ENCODE measurements at places on chromosomes 11 and 22.

DNA sequence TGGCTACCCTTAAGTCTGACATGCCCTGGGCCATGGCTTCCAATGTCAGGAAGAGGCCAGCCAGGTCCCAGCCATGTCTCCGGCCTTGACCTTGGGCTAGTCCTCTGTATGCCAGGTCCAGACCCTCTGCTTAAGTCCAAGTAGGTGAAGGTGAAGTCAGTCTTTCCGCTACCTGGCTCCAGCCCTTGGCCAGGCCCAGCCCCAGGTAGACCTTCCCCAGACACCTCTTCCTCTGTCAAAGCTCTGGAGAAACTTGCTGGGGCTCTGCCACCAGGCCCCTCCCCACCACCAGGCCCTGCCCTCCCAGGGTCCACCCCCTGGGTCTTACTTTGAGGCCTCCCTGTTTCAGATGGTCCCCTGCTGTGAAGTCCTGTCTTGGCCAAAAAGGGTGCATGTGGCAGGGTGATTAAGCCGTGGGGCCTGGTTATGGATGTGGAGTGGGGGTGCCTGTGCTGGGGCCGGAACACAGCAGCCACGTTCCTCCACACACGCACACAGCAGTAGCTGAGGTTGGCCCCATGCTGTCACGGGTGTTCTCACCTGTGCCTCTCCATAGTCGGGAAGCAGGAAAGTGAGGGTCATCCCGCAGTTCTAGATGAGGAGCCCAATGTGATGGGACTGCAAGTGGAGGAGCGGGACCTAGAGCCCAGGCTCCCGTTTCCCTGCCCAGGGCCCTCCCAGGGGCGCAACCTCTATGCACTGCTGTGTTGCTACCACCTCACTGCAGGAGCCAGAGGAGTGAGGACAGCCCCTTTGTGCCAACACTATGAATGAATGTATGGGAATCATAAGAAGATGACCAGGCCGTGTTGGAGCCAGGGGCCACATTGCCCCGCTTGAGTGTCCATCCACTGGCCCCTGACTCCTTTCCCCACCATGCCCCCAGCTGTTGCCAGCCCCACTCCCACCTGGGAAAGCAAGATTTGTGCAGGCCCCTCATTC, 72.2 kb downstream of the LINC01488 start:
- no peak for DNase-seq

DNA sequence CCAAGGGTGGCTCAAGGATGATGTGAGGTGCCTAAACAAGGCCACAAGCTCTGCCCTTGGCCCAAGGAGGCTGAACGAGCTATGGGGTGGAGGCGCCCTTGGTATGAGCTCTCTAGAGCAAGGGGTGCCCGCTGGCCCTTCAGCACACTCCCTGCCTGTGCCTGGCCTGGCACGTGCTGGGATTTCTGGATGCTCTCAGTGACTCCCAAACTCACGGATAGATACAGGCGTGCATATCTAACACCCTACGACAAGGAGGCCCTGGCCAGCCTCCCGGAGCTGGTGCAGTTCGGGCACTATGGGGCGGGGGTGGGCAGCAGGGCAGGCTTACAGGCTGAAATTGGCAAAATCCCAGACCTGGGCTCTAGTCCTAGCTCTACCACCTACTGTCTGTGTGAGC, 30.6 kb downstream of the SCUBE1 start:
- DNase-seq, result no peak

DNA sequence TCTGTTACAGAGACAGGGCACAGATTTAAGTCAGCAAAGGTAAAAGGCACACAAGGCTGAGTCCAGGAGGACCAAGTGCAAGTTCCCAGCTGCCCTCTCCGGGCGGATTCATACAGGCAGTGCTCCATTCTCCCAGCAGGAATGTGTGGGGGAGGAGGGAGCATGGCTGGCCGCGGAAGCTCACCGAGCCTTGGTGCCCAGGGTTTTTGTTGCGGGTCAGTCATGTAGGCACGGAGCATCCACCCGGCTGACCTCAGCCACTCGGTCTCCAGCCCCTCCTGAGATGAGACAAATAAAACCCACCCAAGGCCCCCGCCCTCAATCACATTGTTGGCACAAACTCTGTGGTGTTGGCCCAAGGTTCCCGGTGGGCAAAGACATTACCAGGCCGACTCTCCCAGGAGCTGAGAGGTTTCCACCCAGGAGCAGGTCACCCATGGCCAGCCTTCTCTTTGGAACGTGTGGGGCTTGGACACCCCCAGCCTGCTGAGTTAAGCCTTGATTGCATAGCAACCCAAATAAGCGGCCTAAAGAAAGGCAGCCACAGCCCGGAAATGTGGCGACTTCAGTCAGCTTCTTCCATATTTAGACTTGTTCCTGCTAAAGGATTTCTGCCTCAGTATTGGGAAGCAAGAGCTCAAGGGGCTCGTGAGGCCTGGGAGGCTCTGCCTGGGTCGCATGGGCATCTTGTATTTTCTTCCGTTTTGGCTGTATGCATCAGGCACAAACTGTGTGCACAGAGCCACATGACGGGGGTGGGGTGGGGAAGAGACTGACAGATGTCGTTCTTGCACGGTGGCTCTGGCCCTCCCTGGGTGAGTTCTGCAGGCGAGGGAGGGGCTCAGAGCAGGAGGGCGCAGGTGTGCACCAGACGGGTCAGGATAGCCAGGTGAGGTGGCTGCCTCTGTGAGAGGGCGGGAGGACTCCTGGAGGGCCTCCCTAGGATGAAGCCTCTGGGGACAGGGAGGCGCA, 63.0 kb downstream of the ARHGAP8 start:
- DNase-seq, result no peak

GRCh38 chr11:66684635-66685034, 6.9 kb upstream of the RBM4B start:
- no peak for DNase-seq

- no peak for DNase-seq
These were observed 28.0 kb upstream of the IL17RA start for GRCh38 chr22:17056807-17057206.

- DNase-seq, result no peak
These were observed 94.5 kb upstream of the BLID start for GRCh38 chr11:122210367-122210997.

DNA sequence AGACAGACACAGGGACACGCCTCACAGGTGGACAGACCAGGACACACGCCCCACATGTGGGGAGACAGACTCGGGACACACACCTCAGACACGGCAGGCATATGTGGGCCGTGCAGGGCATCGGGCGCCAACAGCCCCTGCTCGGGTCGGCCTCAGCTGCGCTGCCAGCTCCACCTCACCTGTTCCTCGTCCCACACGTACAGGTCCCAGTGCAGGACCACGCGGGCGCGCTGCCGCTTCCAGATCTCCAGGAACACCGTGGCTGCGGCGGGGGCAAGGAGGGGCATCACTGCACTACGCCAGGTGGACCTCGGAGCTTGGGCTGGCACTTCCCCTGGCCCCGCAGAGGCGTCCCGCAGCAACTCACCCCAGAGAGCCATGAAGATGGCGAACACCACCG, 12.4 kb downstream of the ANO9 start:
- DNase-seq, result no peak

- no peak for DNase-seq
These were observed 150.8 kb upstream of the TIMP3 start for GRCh38 chr22:32650553-32651345.

DNA sequence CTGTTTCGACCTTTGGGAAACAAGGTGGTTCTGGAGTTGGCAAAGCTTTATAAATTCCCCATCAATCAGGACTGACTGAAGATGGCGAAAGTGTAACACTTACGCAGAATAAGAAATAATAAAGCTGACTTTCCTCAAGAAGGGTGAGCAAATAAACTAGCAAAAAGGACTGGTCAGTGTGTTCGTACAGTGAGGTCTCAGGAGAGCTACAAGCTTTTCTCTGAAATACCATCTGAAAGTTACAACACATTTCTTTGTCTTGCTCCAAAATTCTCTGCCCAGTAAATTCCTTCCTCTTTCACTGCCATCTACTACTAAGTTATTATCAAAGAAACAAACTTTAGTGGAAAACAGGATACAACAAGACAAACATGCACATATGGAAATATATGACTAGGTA, 13.4 kb downstream of the PITPNB start:
- DNase-seq, result no peak

DNA sequence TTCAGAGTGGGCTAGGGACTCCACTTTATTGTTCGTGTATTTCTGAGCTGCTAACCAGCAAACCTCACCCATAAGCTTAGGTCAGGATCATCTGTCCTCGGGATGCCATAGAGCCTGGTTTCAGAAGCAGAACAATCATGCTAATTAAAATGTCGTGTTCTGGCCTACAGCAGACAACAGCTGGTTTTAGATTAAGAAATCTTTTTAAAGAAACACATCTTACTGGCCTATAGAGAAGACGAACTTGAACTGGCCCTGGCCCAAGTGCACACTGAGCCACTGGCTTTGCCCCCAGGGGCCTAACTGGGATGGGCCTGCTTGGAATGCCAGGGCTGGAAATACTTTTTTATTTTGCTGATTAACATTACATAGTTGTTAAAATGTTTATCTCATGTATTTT, 63.2 kb downstream of the ALX4 start:
- no peak for DNase-seq

GRCh38 chr11:128691802-128692752, 1.8 kb upstream of the FLI1 start:
- no peak for DNase-seq

- no peak for DNase-seq
These were observed 3.3 kb downstream of the P2RX6 start for GRCh38 chr22:21018314-21018713.

- DNase-seq, result no peak
These were observed 243.0 kb upstream of the ANO5 start for GRCh38 chr11:21949763-21950413.

- DNase-seq, result no peak
These were observed 12.6 kb downstream of the IL2RB start for GRCh38 chr22:37137131-37137530.

DNA sequence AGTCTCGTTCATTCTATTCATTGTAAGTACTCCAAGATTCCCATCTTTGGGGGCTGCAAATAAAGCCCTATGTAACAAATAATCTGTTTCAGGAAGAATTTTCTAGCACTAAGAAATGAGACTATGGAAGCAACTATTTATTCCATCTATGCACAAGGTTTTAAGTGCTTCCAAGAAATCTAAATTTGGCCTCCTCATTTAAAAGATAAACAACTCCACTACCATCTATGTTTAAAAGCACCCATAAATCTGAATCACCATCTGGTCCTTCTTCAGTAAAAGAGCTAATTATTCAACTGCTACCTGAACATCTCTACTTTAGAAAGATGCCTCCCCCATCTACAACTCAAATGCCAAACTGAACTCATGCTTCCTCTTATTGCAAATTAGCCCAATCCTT, 547.3 kb upstream of the LRRC4C start:
- DNase-seq, result no peak

- DNase-seq, result no peak
These were observed 2.7 kb downstream of the ZNF74 start for GRCh38 chr22:20396639-20397038.

- no peak for DNase-seq
These were observed 32.5 kb downstream of the GLB1L2 start for GRCh38 chr11:134364261-134364660.

DNA sequence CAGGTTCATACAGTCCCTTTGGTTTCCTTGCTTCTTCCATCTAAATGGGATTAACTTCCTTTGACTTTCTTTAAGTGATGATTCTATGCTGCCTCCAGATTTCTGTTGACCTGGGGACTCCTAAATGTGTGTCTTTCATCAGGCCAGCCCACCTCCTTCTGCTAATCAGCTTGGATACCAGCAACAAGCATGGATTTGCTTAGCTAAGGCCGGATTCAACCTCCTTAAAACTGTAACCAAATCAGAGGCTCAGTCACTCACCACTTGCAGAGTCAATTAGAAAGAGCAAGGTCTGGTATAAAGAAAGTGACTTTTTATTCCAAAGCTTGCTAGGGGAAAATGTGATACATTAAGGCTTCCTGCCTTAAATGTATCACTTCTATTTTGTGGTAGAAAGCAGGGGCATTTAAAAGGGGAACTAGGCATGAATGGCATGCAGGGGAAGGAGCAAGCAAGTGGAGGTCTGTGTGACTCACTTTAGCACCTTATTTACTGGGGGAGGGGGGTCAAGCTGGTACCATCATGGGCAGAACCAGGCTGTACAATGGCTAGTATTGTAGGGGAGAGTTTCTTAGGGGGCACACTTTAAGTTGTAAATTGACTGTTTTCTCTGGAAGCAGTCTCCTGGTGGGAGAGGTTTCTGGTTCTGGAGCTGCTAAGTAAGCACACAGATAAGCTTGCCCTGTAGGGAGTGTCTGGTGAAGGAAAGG, 239.0 kb upstream of the PDGFD start:
- DNase-seq, result no peak

DNA sequence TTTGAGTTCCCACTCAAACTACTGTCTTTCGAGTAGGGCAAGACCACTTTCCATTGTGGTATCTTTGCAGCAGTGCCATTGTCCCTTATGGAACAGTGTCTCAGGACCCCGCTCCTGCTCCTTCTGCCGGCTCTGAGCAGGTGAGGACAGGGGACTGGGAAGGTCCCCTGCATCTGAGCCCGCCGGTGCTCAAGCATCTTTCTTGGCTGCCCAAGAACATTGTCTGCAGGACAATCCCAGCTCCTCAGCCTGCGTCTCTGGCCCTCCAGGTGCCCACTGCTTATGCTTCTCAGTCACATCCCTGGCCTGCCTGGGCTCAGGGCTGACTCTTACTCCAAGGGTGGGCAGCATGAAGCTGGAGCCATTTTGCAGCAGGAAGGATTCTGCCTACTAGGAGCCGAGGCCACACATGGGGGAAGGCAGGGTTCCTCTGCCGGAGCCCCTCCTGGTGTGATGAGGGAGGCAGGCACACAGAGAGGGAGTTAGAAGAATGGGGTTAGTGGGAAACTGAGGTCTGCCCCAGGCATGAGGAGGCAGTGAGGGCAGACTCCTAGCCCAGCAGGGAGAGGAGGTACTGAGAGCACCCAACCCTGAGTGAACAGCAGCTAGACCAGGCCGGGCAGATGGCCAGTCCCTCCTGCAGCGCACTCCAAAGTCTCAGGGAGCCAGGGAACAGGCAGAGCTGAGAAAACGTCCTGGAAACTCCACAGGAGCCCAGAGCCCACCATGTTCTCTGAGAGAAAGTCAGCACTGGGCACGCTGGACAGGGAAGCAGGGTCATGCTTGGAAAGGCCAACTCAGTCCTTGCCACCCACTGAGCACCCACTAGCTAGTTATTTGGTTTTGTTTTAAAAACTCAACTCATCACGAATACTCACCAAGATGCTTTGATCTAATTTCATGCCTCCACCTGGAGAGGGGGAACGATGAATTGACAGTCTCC, 7.5 kb upstream of the PPARA start:
- no peak for DNase-seq

GRCh38 chr11:350723-351255, 18.5 kb upstream of the B4GALNT4 start:
- DNase-seq, result peak; percentile 32

GRCh38 chr11:114132944-114133394, 73.5 kb downstream of the ZBTB16 start:
- DNase-seq, result no peak

GRCh38 chr11:133198438-133198837, 333.9 kb downstream of the OPCML start:
- DNase-seq, result no peak
